ENCODE measurements at places on chromosomes 4 and X.

DNA sequence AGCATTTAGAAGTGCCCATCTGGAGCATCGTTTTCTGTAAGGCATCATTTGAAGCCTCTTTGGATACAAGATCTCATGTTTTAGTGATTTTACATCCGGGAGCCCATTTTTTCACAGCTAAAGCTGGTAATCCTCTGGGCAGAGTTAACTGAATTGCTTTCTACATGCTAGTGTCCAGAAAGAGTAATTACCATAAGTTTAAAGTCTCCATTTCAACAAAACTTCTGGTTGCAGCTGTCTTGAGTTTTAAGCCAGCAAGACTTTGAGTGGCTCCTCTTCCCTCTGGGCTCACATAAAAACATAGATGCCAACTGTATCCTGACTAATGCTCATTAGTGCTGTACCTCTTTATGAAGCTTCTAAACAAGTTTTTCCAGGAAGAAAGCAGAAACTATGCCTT lies 65.4 kb downstream of the GPRIN3 start:
- no peak for DNase-seq

DNA sequence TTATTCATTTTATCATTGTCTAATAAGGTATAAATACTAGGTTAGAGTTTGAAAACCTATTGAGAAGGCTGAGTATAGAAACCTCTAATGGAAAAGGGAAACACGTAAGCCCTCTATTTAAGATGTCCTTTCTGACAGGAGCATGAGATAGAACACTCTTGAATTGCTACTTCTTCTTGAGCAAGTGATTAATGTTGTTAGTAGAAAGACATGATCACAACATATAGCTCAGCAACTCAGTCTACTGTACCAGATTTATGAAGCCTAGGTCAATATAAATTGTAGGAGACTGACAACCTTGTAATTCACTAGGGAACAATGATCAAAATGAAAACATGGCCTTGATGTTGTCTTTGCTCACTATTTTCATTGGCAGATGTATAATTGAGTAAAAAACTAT lies 189.7 kb downstream of the ANTXR2 start:
- no peak for DNase-seq

GRCh38 chr4:21469438-21470300 lies 478.9 kb downstream of the KCNIP4 start:
- DNase-seq: no peak

DNA sequence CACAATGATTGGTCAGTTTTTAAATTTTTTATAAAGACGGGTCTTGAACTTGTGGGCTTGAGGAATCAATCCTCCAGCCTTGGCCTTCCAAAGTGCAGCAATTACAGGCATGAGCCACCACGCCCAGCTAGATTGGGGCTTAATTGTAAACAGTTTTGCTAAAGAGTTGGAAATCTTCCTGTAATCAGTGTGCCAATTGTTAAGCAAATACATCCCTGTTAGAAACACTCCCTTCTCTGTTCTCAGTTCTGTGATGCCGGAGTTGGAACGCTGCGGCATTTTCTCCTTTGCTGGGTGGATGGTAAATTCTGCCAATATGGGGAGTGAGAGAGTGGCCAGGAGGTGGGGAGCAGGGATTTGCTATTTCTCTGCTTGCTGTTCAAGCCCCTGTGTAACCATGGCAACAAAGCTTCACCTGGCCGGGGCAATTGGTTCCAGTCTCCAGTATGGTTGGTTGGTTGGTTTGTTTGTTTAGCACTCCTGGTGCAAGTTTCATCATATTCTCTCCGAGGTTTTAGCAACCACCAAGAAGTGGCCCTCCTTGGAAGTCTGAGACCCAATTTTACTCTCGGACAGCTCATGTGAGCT lies 3.0 kb upstream of the SPATA4 start:
- no peak for DNase-seq

GRCh38 chr4:184506527-184507121 lies 32.3 kb upstream of the IRF2 start:
- no peak for DNase-seq

GRCh38 chrX:109873983-109874382 lies 128.9 kb upstream of the TMEM164 start:
- DNase-seq: no peak

DNA sequence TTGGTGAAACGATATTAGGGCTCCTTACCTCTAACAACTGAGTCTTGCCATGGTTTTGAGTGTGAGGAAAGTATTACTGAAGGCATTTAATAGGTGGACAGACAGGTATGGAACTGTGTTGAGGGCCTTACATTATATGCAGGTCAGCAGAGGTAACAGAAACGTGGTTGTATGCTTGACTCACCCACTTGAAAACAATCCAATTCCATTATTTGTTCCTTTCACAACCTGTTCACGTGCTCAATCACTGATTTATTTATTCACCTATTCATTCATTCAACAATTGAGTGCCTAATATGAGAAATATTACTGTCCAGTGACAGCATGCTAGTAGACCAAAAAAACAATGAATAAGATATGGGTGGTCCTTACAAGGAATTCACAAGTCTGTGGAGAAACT lies 33.3 kb upstream of the PPARGC1A start:
- DNase-seq: no peak

GRCh38 chr4:168534535-168534934 lies 37.7 kb downstream of the PALLD start:
- DNase-seq: no peak

DNA sequence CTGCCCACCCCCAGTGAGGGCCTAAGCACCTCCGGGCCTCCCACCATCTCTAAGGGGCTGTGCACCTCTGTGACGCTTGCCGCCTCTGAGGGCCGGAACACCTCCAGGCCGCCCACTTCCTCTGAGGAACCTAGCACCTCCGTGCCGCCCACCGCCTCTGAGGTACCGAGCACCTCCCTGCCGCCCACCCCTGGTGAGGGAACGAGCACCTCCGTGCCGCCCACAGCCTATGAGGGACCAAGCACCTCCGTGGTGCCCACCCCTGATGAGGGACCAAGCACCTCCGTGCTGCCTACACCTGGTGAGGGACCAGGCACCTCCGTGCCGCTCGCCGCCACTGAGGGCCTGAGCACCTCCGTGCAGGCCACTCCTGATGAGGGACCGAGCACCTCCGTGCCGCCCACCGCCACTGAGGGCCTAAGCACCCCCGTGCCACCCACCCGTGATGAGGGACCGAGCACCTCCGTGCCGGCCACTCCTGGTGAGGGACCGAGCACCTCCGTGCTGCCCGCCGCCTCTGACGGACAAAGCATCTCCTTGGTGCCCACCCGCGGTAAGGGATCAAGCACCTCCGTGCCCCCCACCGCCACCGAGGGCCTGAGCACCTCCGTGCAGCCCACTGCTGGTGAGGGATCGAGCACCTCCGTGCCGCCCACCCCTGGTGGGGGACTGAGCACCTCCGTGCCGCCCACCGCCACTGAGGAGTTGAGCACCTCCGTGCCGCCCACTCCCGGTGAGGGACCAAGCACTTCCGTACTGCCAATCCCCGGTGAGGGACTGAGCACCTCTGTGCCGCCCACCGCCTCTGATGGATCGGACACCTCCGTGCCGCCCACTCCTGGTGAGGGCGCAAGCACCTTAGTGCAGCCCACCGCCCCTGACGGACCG lies 977 bp downstream of the MAGEE1 start:
- DNase-seq: no peak

- no peak for DNase-seq
These were observed 140.1 kb downstream of the BTC start for GRCh38 chr4:74654230-74654681.

Data from AG08396 (cell line).